Substantia nigra (tissue), 51 donors: ENCODE measurements at places on chromosomes 1 and 21.

- DNase-seq, result no peak
Observed at GRCh38 chr1:1894354-1895059, 3.6 kb upstream of the GNB1 start.

DNA sequence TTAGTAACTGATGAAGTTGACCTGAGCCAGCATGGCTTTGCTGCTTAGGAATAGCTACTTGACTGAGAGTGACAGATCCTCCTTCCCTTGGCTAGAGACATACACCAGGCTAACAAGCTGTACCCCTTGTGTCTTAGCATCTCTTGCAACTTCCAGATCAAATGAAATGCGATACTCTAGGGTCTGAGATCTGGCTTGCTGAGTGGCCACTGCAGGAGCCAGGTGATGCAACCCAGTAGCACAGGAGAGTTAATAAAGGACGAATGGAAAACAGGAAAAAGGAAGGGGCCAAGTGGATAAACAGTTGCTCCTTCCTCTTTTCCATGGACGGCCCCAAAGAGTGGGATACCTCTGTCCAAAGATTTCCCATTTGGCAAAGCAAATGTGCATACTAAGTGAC, 38.2 kb downstream of the ASTN1 start:
- DNase-seq, result no peak

GRCh38 chr1:109207467-109208103, 6.1 kb upstream of the SARS1 start:
- no peak for DNase-seq

- DNase-seq, result no peak
Observed at GRCh38 chr21:14987370-14988170, 77.2 kb downstream of the NRIP1 start.

DNA sequence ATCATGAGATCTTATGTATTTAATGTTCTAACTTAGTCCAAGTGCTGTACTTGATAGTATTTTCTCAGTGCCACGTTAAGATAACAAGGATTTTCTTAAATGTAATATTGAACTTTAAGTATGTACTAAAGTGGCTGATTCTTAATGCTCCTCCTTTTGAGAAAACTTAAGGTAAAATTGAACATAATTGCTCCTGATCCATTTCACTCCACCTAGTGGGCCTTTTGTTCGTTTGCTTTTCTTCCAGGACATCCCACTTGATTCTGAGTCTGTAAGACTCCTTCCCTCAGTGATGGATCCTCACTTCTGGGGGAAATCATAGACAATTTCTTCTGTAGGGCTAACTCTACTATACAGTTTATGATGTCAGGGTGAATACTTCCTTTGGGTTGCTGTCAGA, 173.1 kb downstream of the LMO4 start:
- no peak for DNase-seq

DNA sequence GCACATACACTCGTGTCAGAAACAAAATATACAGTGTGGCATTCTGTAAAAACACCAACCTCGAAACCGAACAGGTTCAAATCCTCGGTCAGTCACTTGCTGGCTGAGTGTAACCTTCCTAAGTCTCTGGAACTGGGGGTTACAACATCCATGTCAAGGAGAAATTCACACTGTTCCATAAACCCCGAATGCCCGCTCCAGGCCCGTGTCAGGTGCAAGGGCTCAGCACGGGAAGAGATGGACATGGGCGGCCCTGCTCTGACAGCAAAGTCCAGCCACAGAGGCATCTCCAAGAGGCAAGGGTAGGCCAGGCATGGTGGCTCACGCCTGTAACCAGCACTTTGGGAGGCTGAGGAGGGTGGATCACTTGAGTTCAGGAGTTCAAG, 79.5 kb downstream of the SLC66A1 start:
- no peak for DNase-seq

GRCh38 chr1:58888833-58889232, 105.0 kb upstream of the JUN start:
- no peak for DNase-seq

DNA sequence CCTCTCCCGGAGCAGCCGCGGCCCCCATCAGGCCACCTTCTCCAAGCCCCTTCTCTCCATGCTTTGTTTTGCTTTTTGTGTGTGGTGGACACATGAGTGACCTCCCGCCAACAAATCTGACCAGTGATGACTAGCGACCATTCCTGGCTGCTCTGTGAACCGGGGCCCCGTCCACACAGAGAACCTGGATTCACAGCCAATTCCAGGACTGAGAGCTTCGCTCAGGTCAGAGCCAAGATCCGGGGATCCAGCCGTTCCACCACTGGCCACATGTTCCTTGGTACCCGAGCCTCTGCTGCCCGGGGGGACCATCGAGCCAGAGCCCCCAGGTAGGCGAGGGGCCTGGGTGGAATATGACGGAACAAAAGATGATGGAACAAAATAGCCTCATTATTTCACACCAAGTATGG, 46.7 kb upstream of the COL18A1 start:
- DNase-seq, result no peak

GRCh38 chr1:5351366-5351765, 640.9 kb downstream of the NPHP4 start:
- no peak for DNase-seq

- DNase-seq, result no peak
Observed at GRCh38 chr1:20220036-20220435, 33.7 kb upstream of the PLA2G2C start.

DNA sequence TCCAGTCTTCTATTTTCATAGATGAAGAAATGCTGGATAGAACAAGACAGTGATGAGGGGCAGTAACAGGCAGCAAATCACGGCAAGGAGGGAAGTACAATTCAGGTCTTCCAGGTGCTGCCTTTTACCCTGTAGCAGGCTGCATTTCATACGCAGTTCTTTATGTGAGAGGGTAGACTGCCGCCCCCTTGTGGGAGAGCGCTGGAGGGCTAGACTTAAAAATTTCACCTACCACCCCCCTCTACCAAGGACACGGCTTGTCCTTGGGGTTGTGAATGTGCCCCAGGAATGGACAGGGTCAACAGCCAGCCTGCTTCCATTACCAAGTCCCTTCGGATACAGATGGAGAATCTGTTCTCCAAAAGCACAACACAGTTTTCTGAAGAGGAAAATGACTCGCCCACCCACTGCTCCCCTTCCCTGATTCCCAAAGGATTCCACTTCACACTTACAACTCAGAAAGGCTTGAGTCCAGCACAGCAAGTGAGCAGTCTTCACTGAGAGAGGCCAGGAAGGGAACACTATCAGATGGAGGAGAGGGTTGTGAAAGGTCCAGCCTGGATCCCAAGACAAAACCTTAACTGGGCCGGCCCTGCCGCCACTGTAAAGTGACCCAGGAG, 7.4 kb downstream of the WDR77 start:
- DNase-seq, result no peak

DNA sequence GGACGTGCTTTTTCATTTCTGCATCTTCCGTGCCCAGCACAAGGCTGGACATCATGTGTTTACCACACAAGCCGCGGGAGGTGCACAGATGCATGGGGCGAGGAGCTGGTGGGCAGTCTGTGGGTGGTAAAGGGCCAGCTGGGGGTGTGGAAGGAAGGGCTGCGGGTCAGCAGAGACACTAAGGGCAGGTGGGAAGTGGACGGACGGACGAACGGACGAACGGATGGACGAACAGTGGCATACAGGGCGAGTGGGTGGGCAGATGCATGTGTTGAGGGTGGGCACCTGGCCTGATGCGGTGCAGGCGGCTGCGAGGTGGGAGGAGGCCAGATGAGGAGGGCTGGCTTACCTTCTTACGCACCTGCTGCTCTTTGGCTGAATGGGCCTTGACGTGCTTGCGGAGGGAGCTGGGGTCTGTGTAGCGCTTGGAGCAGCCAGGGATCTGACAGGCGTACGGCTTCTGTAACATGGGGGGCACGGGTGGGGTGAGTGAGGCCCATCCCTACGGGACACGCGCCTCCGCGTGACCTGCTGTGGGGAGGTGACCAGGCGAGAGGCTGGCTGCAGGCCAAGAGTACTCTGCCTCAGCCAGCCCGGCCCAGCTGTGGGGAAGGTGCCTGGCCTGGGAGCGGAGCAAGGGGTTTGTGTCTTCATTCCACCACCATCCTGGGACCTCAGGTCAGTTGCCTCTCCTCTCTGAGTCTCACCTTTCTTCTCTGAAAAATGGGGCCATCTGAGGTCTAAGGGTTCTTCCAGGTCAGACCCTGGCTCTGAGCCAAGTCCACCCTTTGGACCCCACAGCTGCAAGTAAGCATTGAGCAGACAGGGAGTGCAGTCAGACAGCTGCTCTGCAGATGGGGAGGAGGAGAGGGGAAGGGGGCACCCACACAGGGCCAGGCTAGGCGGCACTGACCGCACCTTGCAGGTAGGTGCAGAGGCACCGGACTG, 65.5 kb downstream of the DMRTB1 start:
- peak; percentile 29 for DNase-seq

- no peak for DNase-seq
Observed at GRCh38 chr1:40699787-40700186, 8.3 kb downstream of the NFYC start.

- DNase-seq, result no peak
Observed at GRCh38 chr1:90613371-90613770, 103.7 kb downstream of the BARHL2 start.

- no peak for DNase-seq
Observed at GRCh38 chr1:32989160-32990050, 24.8 kb upstream of the RNF19B start.

- no peak for DNase-seq
Observed at GRCh38 chr1:164672588-164672987, 113.6 kb downstream of the PBX1 start.

DNA sequence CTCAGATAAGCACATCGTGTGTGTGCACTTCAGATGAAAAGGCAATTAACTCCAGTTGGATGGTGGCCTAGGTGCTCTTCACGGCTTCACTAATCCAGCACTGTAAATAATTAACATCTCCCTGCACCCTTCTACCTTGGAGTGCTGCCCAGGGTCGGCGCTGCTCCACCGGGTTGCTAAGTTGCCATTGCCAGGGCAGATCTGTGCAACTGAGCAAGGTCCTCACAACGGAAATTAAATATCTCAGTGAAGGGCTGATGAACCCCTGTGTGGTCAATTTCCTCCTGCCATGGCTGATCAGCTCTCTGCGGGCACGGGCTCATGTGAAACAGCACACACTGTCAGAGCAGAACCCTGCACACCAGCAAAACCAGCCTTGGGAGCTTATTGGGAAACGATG, 63.2 kb downstream of the SYDE2 start:
- no peak for DNase-seq

DNA sequence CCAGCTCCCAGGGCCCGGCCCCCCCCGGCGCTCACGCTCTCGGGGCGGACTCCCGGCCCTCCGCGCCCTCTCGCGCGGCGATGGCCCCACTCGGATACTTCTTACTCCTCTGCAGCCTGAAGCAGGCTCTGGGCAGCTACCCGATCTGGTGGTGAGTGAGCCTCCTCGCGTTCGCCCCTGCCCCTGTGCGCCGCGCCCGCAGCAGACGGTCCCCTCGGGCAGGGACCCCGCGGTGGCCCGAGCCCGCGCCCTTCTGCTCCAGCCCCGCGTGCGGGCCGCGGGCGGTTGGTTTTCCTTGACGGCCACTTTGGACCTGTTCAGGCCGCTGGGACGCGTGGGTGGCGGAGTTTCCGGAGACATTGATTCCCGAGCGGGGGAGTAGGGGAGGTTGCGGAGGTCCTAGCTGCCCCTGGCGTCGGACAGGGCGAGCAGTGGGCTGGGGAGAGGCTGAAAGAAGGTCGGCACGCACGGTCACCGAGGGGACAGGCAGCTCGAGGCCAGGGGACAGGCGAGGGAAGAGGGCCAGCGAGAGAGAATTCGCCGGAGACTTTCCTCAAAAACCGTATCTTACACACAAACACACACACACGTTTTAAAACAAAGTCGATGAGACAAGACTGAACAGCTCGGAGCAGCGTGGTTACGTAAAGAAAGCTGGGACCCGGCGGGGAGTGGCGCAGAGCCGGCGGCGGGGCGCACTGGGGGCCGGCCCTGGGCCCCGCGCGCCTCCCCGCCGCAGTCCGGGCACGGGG, 427 bp downstream of the WNT3A start:
- DNase-seq, result no peak

- no peak for DNase-seq
Observed at GRCh38 chr1:171583591-171584201, 38.3 kb upstream of the MYOCOS start.

- DNase-seq, result peak; percentile 32
Observed at GRCh38 chr1:60746278-60746791, 336.0 kb upstream of the NFIA start.

- DNase-seq, result no peak
Observed at GRCh38 chr1:62841587-62842169, 57.7 kb downstream of the ATG4C start.

DNA sequence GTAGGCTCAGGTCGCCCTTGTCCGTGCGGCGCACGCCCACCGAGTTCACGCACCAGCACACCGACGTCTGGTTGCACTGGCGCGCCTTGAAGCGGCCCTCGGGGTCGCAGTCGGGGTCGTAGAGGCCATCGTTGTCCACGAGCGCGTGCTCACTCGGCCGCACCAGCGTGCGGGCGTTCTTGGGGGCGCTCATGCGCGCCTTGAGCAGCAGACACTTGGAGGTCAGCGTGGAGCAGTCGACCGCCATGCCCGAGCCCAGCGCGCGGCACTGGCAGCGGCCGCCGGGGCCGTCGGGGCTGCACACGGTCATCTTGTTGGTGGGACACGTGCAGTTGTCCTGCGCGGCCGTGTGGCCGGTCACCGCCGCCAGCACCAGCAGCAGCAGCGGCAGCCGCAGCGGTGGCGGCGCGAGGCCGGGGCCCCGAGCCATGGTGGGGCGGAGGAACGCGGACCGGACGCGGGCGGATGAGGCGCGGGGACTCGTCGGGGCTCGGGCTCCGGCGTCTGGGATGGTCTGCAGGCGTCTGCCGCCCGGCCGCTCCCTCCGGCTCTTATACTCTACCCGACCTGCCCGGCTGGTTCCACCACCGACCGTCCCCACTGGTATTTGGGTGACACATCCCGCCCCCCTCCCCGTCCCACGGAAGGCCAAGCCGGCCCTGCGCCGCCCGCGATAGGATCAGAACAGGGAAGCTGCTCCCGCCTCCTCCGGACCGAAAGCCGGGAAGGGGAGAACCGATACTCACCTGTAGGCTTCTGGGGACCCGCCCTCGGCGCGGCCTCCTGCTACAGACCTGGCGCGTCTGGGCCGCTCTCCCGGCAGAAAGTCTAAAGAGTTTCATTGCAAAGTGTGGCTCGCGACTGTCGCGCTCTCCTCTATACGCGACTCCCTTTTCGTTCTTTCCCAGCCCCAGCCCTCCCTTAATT, at the start of gene TACSTD2:
TSS of gene TACSTD2 (minus strand) at position 526 of the 927 bp plus-strand sequence. CDS start at position 430, 96 bp downstream.
- DNase-seq, result no peak

GRCh38 chr21:21295303-21295702, 297.1 kb downstream of the NCAM2 start:
- DNase-seq, result no peak

DNA sequence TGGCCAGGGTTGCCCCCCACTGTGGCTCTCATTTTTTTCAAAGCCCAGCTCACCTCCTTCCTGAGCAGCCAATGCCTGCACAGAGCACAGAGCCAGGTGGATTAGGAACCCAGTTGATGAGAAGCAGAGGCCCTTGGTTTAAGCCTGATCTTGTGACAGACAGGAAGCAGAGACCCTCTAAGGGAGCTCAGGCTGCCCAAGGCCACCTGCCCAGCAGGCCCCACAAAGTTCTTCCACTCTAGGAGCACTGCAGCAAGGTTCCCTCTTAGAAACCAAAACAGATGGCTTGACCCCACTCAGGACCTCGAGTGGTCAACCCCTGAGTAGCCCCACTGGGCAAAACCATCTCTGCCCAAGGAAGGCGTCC, 25.5 kb upstream of the PRSS38 start:
- DNase-seq, result no peak

GRCh38 chr1:26986658-26987057, 6.8 kb upstream of the TRNP1 start:
- no peak for DNase-seq
